Stimulated activated CD4-positive, alpha-beta T cell treated with anti-CD3 and anti-CD28 coated beads, Interleukin-15, amount 100 ng/mL, for 48 hours (primary cell): ENCODE measurements at places on chromosomes 1 and 21.
A peak's percentile ranks its signal among the peaks of the same experiment; 100 is the strongest.

- no peak for DNase-seq
Measured at GRCh38 chr1:48717082-48717481, 59.6 kb downstream of the BEND5 start.

- no peak for DNase-seq
Measured at GRCh38 chr1:98849969-98850636, 154.6 kb downstream of the PLPPR5 start.

DNA sequence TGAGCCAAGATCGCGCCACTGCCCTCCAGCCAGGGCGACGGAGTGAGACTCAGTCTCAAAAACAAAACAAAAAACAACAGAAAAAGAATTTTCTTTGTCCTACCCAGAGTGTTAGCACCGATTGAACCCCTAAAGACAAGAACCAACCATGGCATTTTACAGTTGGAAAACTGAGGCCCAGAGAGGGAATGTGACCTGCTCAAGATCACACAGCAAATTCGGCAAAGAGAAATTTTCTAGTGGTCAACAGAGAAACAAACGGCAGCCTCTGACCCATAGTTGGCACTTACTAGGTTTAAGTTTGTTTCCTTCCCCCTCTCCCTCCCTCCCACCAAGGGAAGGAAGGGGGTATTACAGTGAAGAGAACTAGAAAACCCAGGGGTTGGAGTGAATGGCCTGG lies 20.5 kb upstream of the ACTL8 start:
- no peak for DNase-seq

- DNase-seq = peak; percentile 59
Measured at GRCh38 chr1:31705080-31705866, 1.5 kb upstream of the COL16A1 start.

- no peak for DNase-seq
Measured at GRCh38 chr1:198643808-198644207, 5.0 kb downstream of the PTPRC start.

- DNase-seq = peak; percentile 62
Measured at GRCh38 chr1:27418326-27419185, 26.1 kb downstream of the GPR3 start.

DNA sequence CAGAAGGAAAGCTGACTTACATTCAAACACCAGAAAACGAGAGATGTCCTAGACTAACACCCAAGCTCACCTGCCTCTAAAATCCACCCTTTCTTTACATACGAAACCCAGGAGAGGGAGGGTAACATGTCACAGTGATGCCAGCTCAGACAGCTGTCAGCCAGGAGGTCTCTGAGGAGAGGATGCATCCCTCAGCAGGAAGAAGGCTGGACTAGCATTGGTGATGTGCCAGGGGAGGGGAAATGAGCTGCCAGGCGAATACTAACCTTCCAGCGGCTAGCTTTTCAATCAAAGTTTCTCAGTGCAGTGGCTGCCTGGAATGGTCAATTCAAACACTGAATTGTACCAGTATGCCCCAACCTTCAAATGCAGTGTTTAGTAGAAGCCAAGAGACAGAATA lies 3.6 kb upstream of the UBE2G2 start:
- DNase-seq = no peak

GRCh38 chr1:38074302-38074677 lies 27.7 kb upstream of the POU3F1 start:
- DNase-seq = no peak

- peak; percentile 60 for DNase-seq
Measured at GRCh38 chr21:31293986-31294385, 50.1 kb downstream of the TIAM1 start.

DNA sequence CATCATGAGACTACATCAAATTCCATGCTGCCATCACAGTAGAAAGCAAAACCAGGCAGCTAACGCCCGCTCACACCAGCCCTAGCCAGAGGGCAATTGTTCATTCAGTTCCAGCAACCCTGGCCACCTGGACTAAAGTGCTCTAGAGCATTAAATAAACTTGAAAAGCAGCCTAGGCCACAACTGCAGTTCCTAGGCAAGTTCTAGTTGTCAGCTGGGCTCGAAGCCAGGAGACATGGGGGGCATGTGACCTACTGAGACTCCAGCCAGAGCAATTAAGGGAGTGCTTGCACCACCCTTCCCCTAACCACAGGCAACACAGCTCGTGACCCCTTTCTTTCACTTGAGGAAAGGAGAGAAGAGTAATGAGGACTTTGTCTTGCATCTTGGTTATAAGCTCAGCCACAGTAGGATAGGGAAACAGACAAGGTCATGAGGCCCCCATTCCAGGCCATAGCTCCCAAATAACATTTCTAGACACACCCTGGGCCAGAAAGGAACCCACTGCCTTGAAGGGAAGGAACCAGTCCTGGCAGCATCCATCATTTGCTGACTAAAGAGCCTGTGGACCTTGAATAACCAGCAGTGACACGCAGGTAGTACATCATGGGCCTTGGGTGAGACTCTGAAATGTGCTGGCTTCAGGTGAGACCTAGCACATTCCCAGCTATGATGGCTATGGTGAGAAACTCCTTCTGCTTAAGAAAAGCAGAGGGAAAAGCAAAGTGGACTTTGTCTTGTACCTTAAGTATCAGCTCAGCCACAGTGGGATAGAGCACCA lies 77.0 kb downstream of the ZZZ3 start:
- DNase-seq = no peak

DNA sequence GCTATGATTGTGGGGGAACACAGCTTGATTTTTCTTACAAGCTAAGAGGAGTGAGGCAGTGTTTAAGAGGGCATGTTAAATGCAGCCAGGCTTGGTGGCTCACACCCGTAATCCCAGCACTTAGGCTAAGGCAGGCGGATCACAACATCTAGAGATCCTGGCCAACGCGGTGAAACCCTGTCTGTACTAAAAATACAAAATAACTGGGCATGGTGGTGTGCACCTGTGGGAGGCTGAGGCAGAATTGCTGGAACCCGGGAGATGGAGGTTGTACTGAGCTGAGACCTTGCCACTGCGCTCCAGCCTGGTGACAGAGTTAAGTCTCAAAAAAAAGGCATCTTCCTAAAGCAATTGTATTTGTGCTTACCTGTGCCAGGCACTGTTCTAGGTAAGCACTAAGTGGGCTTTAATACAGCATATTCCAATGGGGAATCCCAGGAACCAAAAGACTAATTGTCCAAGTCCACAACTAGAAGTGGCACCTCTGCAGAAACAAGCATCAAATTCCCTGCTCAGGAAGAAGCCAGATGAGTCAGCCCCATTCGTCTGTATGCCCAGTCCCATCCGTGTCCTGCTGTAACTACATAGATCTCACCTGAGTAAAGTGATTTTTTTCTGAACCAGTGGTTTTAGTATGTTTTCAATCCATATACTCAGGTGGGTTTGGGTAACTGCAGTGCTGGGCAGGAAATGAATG lies 4.6 kb downstream of the RCC1 start:
- DNase-seq = no peak

DNA sequence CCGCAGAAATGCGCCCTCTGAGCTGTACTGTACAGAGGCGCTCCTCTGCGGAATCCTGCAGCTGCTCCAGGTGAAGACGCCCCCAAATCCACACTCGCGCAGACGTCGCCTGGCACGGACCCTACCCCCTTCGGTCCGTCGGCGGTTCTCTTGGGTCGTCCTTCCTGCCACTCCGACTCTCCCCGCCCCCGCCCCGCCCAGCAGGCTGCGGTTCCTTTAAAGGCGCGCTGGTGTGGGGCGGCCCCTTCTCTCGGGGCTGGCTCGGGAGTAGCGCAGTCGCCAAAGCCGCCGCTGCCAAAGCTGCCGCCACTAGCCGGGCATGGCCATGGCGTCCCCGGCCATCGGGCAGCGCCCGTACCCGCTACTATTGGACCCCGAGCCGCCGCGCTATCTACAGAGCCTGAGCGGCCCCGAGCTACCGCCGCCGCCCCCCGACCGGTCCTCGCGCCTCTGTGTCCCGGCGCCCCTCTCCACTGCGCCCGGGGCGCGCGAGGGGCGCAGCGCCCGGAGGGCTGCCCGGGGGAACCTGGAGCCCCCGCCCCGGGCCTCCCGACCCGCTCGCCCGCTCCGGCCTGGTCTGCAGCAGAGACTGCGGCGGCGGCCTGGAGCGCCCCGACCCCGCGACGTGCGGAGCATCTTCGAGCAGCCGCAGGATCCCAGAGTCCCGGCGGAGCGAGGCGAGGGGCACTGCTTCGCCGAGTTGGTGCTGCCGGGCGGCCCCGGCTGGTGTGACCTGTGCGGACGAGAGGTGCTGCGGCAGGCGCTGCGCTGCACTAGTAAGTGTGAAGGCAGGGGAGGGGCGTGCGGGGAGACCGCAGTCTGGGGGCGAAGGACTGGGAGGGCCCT lies at the start of gene RASSF5:
Gene RASSF5 (plus strand): TSS at position 248 of the 846 bp plus-strand sequence. CDS start 72 bp downstream, at position 320.
- peak; percentile 79 for DNase-seq

DNA sequence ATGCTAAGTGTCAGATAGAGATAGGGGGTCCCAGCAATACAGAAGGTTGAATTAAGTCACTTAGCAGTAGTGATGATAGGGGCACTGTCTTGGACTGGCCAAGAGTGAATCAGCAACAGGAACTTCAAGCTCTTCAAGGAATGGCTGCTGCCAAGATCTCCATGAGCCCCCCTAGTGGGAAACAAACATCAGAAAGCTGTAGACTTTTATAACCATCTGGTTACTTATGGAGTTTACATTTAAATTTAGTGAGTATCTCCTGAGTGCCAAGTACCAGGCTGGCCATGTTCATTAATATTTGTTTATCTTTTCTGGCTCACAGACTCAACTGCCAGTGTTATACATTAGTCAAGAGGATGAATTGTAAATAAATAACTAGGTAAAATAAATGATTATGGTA lies 327.3 kb downstream of the TTLL7 start:
- no peak for DNase-seq

- no peak for DNase-seq
Measured at GRCh38 chr1:157784801-157785200, 7.9 kb upstream of the FCRL2 start.

DNA sequence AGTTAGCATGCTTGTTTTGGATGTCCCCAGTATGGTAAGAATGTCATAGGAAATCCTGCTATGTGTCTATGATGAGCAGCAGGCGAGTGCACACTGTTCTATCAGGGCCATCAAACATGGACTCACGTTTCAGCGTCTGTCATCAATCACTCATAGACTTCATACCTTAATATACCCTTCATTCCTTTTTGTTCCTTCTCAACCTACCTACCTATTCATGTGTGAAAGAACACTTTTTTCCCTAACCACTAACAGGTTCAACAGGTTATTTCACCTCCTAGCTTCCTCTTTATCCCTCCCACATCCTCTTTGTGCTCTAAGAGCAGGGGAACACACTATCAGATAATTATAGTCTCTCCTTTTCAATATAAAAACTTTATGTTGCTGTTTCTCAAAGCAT lies 300.6 kb downstream of the TM2D1 start:
- no peak for DNase-seq

DNA sequence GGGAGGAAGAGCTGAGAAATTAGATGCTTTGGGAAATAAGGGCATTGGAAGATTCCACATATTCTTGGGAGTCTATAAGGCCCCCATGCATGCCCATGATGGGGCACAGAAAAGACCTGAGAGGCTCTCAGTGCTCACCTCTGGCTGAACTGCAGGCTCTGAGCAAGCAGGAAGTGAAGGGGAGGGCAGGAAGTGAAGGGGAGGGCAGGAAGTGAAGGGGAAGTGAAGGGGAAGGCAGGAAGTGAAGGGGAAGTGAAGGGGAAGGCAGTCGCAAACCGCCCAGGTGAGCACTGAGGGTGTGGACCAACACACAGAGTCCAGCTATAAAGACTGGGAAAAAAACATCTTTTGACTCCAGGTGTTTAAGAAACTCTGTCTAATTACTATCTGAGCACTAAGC lies 3.5 kb downstream of the KRTAP10-9 start:
- no peak for DNase-seq

- DNase-seq = no peak
Measured at GRCh38 chr1:17047924-17048323, 5.9 kb downstream of the SDHB start.
